ENCODE measurements at places on chromosomes 12 and 14.

- DNase-seq, result no peak
Measured at GRCh38 chr14:92490239-92490959, 23.2 kb upstream of the RIN3 start.

GRCh38 chr14:35079742-35080141 lies 33.7 kb downstream of the FAM177A1 start:
- no peak for DNase-seq

DNA sequence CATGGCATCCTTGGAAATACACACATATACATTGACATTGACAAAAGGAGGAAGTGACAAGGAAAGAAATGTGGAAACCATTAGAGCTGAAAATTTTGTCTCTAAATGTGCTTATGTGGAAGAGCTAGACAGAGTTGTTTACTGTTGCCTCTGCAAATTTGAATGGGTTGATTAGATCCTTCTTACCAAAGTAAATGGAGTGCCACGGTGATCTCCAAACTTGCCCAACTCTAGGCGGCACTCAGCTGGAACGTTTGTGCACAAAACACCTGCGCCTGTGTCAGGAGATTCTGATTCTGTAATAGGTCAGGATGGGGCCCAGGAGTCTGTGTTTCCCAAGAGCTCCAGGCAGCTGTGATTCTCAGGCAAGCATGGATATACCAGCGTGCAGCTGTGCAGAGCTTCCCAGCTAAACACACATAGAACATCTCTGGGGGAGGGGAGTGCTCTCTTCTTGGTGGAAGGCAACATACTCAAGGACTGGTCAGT lies 77.8 kb upstream of the BDKRB2 start:
- DNase-seq, result no peak

GRCh38 chr14:74620497-74620921 lies 8.5 kb upstream of the LTBP2 start:
- no peak for DNase-seq

- no peak for DNase-seq
Measured at GRCh38 chr12:108835860-108836634, 21.3 kb downstream of the SSH1 start.

DNA sequence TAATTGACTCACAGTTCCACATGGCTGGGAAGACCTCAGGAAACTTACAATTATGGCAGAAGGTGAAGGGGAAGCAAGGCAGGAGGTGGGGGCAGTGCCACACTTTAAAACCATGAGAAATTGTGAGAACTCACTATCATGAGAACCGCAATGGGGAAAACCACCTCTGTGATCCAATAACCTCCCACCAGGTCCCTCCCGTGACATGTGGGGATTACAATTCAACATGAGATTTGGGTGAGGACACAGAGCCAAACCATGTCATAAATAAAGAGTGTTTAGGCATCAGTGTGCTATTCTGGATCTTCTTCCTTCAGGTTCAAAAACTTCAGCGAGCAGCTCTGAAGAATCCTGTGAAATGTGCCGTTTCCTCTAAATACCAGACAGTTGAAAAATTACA lies 9.7 kb downstream of the DDX47 start:
- DNase-seq, result no peak

DNA sequence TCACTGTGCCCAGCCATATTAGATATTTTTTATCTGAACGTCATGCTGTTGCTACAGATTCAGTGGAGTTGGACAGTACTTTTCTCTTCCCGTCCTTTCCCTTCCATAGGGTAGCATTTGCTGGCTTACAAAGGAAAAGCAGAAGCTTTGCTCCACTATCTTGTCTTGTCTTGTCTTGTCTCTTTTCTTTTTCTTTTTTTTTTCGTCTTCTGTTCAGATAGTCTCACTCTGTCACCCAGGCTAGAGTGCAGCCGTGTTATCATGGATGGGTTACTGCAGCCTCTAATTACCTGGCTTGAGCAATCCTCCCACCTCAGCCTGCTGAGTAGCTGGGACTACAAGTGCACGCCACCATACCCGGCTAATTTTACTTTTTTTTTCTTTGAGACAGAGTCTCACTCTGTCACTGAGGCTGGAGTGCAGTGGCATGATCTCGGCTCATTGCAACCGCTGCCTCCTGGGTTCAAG lies 21.1 kb downstream of the OR10G3 start:
- no peak for DNase-seq

- DNase-seq, result no peak
Measured at GRCh38 chr14:89465876-89466275, 48.8 kb upstream of the FOXN3 start.

- DNase-seq, result no peak
Measured at GRCh38 chr14:88003425-88003824, 1.5 kb upstream of the GPR65 start.

- DNase-seq, result no peak
Measured at GRCh38 chr14:72554994-72555608, 338.8 kb downstream of the DPF3 start.

DNA sequence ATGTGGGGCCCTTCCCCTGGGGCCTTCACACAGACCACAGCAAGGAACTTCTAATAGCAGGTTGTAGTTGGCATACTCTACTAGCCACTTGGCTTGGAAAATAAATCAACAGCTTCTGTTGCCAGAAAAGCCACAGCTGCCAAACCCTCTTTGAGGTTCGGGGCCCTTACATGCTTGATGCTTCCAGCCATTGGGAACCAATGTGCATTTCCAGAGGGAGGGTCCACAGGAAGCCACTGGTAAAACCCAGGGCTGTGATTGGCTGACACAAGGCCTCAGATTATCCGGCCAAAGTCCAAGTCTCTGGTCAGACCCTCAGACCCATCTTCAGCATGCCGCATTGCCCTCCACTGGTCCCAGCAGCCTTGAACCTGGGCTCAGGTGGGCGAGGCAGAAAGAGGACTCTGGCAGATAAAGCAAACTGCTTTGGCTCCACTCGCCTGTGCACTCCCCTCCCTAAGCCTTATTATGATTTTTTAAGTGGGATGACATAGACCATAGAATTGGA lies 214.4 kb downstream of the BCL11B start:
- no peak for DNase-seq

- no peak for DNase-seq
Measured at GRCh38 chr14:100557658-100558057, 29.6 kb downstream of the BEGAIN start.

GRCh38 chr14:101926620-101927019 lies 37.8 kb upstream of the DYNC1H1 start:
- no peak for DNase-seq

GRCh38 chr12:49030714-49031572 lies 12.4 kb upstream of the PRKAG1 start:
- peak; percentile 14 for DNase-seq

- no peak for DNase-seq
Measured at GRCh38 chr14:24838945-24839616, 205.1 kb upstream of the GZMB start.

DNA sequence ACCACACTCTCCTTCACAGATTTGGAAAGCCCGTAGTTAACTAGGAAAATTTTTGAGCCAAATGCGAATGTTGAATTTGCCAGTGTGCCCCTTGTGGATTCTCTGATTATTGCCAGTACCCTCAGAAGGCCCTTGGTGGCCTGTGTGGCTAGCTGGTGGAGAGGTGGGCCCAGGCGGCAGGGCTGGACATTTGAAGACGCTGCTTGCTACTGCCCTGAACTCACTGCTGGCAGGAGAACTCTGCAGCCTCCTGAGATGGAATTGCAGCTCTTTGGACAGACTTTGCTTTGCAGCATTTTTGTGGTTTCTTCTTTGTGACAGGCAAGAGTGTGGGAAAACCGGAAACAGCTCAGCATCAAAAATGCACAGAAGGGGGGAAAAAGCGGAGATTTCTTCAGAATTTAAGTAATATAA lies 97.6 kb downstream of the TGFB3 start:
- DNase-seq, result no peak

- no peak for DNase-seq
Measured at GRCh38 chr12:68943848-68944247, 10.9 kb upstream of the CPM start.

GRCh38 chr12:97638739-97639138 lies 176.1 kb downstream of the RMST start:
- DNase-seq, result no peak

DNA sequence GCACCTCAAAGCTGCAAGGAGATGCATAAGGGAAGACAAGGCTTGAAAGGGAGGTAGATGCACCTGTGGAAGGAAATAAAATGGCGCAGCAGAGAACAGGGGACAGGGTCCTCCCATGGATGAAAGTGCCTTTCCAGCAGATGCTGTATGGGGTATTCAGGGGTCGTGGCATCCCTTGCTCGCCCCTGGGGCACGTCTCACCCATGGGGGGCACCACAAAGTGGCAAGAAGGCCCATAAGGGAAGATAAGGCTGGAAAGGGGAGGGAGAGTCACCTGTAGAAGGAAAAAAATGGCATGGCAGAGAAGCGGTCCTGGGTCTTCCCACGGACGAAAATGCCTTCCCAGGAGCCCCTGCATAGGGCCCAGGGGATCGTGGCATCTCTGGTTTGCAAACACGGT lies 265.1 kb downstream of the ALG10 start:
- no peak for DNase-seq

DNA sequence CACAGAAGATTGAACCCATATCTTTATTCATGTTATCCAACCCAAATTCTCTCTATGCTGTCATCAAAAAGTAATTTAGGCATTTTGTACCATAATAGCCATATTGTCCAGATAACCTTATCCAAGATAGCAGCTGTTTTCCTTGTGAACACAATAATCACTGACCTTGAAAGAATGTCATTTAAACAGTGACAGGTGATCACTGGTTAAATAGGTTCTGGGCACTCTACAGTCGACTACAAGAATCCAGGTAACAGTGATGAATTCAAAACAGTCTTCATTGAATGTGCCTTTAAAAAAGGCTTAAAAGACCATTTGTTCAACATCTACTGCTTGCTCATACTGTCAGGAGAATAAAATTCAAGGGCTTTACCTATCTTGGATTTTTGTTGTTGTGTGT lies 4.6 kb upstream of the SPX start:
- DNase-seq, result no peak

- DNase-seq, result no peak
Measured at GRCh38 chr14:99945732-99946651, 119.2 kb upstream of the EVL start.

- no peak for DNase-seq
Measured at GRCh38 chr14:52012635-52013034, 23.3 kb downstream of the RTRAF start.

DNA sequence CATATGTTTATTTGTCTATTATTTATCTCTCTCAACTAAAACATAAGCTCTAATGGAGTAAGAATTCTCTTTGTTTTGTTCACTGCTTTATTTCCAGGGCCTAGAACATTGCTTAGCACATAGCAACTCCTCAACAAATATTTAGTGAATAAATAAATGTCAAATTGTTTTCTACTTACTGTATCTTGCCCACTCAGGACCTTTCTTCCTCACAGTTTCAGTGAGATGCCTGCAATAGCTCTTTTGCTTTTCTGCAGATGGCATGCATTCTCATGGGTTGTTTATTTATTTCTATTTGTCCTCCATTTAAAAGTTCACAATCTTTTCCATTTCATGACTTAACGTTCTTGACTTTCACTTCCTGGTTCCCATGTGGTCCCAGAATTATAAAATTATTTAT lies 94.9 kb upstream of the TTC7B start:
- no peak for DNase-seq

DNA sequence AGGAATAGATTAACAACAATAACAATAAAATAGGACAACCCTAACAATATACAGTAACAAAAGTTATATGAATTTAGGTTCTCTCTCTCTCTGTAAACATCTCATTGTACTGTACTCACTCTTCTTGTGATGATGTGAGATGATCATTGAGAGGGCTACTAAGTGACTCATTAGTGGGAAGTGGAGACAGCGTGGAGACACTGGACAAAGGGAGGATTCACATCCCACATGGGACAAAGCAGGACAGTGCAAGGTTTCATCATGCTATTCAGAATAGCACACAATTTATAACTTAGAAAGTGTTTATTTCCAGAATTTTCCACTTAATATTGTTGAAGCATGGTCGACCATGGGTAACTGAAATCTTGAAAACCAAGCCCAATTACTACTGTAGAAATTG lies 26.0 kb upstream of the SPATA7 start:
- DNase-seq, result no peak

DNA sequence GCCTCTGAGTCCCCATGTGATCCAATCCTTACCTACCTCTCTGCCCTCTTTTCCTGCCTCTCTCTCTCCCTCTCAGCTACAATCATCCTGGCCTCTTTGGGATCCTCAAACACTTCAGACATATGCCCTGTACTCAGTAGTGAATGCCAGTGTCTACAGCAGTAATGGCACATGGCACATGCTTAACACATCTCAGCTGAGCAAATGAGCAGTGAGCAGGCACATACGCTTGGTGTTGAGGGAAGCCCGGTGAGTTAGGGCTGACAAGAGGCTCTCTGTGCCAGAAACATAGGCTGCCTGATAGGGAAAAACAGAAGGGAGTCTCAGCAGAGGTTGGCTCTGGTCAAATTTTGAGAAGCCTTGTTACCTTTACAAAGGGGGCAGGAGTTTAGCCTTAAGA lies 409.1 kb downstream of the TMEM132D start:
- DNase-seq, result no peak

DNA sequence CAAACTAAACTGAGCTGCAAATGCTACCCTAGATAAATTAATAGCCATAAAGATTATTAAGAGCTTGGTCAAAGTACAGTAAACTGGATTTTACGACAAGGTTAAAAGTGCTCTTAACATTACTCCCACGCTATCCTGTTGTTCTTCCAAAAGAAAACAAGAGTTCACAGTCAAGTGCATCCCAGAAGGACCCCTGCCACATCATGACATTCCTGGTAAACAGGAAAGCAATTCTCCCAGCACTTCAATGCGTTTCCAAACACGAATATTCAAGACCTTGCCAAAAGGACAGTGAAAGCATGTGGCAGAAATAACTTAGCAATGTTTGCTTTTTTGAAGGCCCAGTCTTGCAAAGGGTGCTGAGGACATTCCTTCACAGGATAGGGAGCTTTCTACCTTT lies 11.2 kb downstream of the SPRING1 start:
- no peak for DNase-seq

DNA sequence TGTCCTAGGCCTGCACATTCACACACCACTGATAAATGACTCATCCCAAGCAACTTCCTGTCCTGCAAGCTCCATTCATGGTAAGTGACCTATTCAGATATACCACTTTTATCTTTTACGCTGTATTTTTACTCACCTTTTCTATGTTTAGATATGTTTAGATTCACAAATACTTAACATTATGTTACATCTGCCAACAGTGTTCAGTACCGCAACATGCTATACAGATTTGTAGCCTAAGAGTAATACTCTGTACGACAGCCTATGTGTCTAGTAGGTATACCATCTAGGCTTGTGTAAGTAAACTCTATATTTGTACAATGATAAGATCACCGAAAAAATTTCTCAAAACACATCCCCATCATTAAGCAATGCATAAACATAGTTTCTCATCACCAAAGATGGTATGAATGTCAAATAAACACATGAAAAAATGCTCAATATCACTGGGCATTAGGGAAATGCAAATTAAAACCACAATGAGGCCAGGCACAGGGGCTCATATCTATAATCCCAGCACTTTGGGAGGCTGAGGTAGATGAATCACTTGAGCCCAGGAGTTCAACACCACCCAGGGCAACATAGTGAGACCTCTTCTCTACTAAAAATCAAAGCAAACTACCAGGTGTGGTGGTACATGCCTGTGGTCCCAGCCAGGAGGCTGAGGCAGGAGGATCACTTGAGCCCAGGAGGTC lies 20.7 kb downstream of the ATXN2 start:
- no peak for DNase-seq

Measured in D721Med (cell line).